Stimulated activated CD4-positive, alpha-beta T cell treated with anti-CD3 and anti-CD28 coated beads, TNF-alpha, amount 100 ng/mL, for 48 hours (primary cell): ENCODE measurements at places on chromosomes 11 and 22.

- DNase-seq: no peak
Observed at GRCh38 chr11:61732705-61733104, 19.7 kb upstream of the MYRF start.

DNA sequence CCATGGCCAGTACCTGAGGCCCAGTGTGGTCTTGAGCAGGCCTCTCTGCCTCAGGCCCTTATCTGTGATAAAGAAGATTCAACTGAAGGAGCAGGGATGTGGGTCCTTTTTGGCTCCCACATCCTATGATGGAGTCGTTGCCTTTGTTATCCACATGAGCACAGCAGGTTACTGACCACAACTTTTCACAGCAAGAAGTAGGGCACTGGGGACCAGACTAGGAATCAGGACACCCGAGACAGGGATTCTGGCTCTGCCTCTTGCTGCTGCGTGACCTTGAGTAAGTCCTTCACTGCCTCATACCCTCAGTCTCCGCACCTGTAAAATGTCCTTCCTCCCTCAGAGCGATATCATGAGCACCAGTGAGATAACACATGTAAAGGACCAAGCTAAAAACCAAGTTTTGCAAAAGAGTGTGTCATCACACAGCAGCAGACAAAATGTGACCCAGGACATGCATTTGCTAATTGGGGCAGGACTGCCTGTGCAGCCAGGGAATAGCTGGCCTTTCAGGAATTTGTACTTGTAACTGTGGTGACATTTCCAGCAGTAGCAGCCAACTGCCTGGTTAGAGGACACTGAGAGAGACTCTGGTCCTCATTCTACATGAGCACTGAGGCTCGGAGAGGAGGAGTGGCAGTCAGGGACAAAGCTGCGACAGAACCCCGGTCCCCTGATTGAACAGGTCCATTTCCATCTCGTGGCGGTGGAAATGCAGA, 13.2 kb upstream of the SMIM35 start:
- no peak for DNase-seq

DNA sequence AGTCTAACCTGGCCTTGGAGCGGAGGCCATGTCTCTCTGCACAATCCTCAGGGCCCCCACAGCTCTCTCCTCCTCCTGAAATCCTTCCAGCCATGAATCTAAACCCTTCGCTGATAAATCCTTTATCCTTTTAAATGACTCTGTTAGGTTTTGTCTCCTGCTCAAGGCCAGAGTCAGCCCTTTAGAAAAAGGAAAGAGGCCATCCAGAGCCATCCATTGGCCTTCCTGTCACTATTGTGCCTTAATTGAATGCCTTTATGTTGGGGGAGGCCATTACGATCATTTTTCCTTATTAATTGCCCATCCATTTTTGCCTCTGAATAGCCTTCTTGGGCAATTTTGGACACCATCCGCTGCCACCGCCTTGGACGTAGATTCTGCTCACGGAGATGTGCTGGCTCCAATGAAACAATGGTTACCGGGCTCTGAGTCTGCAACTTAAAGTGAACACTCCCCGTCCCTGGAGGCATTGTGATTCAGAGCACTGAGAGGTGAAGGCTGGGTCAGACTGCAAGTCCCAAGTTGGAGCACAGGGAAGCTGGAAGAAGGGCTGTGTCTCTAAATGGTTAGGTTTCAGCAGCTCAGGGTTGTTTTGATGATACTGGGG, 213.0 kb upstream of the E2F8 start:
- no peak for DNase-seq

DNA sequence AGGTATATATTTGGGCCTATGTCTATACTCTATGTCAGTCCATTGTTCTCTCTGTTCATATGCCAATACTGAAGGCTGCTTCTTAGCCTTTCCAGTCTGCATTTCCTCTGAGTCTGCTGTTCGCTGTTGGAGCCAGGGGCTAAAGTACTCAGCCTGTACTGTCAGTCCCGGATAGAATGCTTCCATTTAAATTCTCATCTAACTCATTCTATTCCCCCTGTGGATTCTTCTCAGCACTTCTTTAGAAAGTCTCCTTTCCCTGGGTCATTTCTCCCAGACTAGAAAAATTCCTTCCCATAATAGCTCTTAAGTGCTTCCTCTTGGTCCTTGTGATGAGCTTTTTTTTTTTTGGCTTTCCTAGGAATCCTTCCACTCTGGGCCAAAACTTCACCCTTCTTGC, 293.1 kb downstream of the KIRREL3 start:
- no peak for DNase-seq

DNA sequence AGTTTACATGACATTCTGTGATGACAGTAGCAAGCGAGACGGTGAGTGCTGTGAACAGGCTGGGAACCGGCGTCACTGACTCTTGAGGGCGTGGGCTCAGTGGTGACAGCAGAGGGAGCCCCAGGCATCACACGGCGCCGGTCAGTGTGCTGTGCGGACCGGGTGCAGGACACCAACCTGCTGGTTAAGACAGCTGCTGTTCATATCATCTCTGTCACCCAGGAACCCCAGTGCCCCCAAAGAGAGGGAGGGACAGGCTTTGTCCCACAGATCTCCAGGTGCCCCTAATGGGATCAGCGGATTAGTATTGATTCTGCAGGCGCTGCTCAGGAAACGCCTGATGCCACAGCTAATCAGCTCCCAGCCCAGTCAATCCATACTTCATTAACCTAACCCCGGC, 18.4 kb downstream of the B3GAT1 start:
- DNase-seq: no peak

- DNase-seq: no peak
Observed at GRCh38 chr11:50187220-50187619, 154.5 kb downstream of the OR4C45 start.

DNA sequence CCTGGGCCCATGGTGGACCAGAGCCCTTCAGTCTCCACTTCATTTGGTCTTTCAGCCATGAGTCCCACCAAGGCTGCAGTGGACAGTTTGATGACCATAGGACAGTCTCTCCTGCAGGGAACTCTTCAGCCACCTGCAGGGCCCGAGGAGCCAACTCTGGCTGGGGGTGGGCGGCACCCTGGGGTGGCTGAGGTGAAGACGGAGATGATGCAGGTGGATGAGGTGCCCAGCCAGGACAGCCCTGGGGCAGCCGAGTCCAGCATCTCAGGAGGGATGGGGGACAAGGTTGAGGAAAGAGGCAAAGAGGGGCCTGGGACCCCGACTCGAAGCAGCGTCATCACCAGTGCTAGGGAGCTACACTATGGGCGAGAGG, 4.3 kb downstream of the ZBTB16 start:
- DNase-seq: no peak

GRCh38 chr11:34181856-34182405, 76.5 kb downstream of the NAT10 start:
- no peak for DNase-seq

GRCh38 chr11:35810045-35810645, 133.7 kb upstream of the LDLRAD3 start:
- DNase-seq: no peak
